ENCODE measurements at places on chromosomes 11 and 22. TPM values are rescaled to one million over a fixed set of nuclear protein-coding genes. Genes with fewer than 3 reads are reported as not detected.

The BARX2 gene
- not detected for total RNA-seq

The TREH gene
- total RNA-seq = not detected

DNA sequence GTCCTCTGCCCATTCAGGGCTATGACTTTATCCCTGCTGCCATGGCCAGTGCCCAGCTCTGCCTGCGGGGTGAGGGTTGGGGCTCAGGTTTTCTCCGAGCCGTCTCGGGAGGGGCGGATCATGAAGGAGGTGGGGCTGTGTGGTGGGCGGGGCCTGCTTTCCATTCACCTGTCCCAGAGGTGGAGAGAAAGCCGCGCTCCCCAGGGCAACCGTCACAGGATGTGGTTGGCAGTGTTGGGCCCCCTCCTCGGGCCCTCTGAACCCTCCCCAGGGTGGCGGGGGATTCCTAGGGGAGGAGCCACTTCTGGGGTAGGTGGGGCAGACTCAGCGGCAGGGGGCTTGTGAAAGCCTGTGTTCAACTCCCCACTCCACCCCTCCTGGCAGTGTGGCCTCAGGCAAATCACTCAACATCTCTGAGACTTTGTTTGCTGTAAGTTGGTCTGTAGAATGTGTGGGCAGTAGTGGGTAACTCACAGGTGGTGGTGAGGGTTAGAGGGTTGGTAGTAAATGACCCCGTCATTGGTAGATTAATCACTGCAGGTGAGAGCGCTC lies 50.3 kb downstream of the CD6 start:
- H3K4me3 ChIP-seq = peak overlapping the region; percentile 9
- DNase-seq = peak; percentile 54
- H3K4me1 ChIP-seq = peaks cover 38% of the 10 kb centered on the region
- H3K36me3 ChIP-seq = no peaks in the 10 kb centered on the region

- H3K4me3 ChIP-seq = no peak overlapping the region
- H3K27ac ChIP-seq = no peak overlapping the region
- H3K36me3 ChIP-seq = no peaks in the 10 kb centered on the region
- DNase-seq = no peak
- no peaks in the 10 kb centered on the region for H3K4me1 ChIP-seq
Measured at GRCh38 chr11:64502634-64503033, 88.4 kb upstream of the SLC22A12 start.

- no peak overlapping the region for H3K27ac ChIP-seq
- no peak for DNase-seq
- H3K4me3 ChIP-seq = no peak overlapping the region
Measured at GRCh38 chr11:112300094-112300786, 39.6 kb upstream of the PLET1 start.

DNA sequence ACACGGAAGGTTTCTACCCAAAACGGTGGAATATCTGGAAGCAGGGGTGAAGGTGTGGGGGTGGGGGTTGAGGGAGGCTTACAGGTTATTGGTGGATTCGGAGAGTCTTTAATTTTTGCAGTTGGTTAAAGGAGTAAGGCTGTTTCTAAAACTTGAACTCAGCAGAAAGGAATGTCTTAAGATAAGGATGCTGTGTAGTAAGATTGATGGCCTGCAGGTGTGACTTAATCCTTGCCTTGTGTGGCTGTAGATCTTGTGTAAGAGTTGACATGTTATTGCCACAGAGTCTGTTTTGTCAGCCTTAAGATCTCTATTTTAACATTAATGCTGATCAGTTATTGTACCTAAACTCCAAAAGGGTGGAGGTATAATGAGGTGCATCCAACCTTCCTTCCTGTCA lies 16.4 kb upstream of the OR6M1 start:
- H3K4me3 ChIP-seq = no peak overlapping the region
- no peaks in the 10 kb centered on the region for H3K4me1 ChIP-seq
- no peak for DNase-seq
- H3K27me3 ChIP-seq = no peaks in the 10 kb centered on the region

DNA sequence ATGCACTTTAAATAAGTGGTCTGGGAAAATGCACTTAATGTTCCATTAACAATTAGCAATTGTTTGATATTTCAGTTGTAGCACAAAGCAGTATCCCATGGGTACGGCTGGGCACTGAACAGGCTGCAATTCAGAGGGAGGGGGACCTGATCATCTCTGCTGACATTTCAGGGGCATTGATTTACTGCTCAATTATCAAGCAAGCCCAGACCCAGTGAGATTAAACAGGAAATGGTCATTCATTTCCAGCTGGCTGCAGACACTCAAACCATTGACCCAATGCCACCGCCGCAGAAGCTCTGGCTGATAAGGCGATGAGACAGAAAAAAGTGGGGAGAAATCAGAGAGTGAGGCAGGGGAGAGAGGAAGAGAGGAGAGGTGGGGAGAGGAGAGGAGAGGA lies 1.2 kb downstream of the GPR83 start:
- DNase-seq = no peak
- no peak overlapping the region for H3K27ac ChIP-seq
- H3K27me3 ChIP-seq = peaks cover 48% of the 10 kb centered on the region

Measured in neural progenitor cell (in vitro differentiated cells).